ENCODE measurements at places on chromosomes 12 and 14.

DNA sequence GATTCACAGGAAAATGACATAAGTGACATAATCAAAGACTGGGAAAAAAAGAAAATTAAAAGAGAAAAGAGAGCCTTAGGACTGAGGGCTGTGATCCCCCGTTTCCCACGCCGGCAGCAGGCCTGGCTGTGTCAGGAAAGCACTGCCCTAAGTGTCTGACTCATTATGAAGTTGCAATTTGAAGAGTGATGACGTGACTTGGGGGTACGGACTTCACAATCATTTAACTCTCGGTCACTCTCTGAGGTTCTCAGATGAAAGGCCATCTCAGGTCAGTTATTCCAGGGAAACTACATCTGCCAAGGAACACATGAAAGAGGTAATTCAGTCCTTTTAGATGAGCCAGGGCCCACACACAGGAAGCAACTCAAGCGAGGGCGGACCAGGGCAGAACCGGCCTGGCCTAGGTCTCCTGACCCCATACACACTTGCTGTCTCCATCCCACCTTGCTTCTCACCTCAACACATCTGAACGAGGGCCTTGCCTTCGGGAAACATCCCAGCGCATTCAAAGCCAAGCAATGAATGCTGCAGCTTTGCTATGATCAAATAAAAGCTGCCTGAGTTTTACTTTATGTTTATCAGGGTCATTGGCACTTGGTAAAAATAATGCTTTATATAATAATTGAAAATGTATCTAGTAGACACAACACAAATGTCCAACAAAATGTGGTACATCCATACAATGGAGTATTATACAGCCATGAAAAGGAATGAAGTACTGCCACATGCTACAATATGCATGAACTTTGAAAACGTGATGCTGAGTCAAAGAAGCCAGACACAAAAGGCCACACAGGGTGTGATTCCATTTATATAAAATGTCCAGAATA is 2.7 kb downstream of the SSH1 start:
- DNase-seq, result no peak

- DNase-seq, result no peak
These were observed 37.6 kb downstream of the MUCL1 start for GRCh38 chr12:54891717-54892478.

DNA sequence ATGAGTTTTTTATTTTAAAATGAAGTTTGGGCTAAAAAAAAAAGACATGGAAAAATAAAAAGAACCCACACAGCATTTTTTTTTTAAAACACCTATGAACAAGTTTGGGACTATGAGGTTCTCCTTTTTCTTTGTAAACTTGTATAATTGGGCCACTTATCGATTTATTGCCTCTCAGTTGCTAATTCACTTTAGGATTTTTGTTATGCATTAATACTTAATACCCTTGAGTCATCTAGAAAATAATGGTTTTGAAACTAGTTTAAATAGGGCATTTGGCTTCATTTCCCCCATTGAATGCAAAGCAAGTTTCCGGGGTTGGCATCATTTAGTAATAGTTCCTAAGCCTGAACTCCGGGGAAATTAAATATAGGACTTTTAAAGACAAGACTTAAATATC is 312.8 kb upstream of the RGS6 start:
- no peak for DNase-seq

- DNase-seq, result no peak
These were observed 70.7 kb downstream of the PTPN11 start for GRCh38 chr12:112489456-112489855.

GRCh38 chr12:55698965-55699364 is 8.7 kb downstream of the ITGA7 start:
- DNase-seq, result no peak

GRCh38 chr14:85714069-85714468 is 184.1 kb downstream of the FLRT2 start:
- DNase-seq, result no peak

Data from Kasumi-1 (cell line).